ENCODE measurements at places on chromosomes 6 and 20.
A peak's percentile ranks its signal among the peaks of the same experiment; 100 is the strongest.

DNA sequence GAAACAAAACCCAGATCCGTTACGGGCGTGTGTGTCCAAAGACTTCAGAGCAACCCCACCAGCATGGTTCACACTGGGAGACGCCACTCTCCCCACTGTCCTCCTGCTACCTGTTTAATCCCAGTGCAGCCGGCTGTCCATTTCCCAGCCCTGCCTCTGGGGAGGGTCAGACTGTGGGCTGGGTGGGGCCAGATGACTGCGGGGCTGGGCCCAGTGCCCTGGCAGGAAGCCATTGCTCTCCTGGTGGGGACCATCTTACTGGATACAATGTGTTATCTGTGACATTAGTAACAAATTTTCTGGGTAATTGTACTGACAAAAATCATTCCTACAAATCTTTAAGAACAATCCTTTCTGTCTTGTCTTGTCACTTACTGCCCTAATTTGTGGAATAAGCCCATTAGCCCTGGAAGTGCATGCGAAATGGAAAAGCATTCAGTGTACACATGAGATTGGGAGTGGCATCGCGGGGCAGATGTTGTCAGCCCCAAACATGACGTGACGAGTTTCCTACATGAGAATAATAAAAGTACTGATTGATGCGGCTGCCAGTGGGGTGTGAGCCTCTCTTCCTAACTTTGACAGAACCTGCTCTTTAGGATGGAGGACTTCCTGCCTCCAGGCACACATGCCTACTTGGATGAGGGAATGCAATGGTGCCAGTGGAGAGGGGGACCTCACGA, 37.9 kb upstream of the PCMTD2 start:
- DNase-seq, result no peak

DNA sequence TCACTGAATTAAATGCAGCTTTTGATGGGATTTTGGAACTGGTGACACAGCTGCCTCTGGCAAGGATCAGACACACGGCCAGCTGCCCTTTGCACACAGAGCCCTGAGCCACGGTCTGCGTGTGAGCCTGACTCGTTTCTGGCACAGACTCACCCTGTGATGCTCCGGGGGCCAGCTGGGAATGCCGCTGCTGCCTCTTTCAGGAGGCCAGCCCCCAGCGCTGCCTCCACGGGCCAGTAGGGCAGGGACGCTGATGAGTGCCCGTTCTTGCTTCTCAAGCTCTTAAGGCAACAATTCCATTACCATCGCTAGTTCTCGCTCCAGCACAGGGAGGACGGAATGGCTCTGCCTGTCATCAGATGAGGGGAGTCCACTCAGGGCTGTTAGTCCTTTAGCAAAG, 61.6 kb downstream of the IRF4 start:
- no peak for DNase-seq

- no peak for DNase-seq
Measured at GRCh38 chr6:139920027-139920775, 545.8 kb upstream of the CITED2 start.

DNA sequence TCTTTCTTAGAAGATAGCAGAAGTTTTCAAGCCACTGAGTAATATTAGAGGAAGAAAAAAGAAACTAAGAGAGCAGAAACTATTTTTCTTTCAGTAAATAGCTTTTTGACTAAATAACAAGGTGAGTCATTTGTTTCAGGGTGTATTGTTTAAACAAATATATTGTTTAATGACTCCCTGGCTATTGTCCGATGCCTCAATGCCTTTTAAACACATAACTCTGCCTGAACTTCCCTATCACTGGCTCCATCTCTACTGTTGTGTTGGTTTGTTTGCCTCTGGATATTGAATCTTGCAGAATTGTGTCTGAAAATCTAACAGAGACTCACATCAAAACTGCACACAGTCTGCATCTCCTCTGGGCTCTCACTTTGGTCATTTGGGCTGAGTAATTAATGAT, 19.6 kb upstream of the CLIC5 start:
- DNase-seq, result no peak

DNA sequence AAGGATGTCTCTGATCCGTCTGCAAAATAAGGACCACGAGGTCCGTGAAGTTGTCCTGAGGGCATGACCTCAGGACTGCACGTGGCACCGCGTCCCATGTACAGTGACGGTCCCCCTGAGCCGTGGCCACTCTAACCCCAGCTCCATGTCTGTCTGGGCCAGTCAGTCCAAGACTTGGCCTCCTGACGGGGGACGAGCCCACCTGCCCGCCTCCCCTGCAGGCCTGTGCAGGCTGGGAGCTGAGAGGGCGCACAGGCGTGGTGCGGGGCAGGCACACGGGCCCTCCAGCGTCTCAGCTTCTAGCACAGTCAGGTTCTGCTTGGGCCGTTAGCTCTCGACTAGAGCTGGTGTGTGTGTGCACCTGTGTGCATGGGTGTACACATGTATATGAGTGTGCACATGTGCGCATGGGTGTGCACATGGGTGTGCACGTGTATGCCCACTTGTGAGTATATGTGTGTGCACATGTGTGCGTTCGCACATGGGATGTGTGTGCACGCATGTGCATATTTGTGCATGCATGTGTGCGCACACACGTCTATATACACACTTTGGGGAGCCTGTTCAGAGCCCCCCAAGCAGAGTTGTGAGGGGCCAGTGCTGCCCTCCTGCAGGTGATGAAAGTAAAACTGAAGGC, 307.0 kb downstream of the TAF4 start:
- no peak for DNase-seq

DNA sequence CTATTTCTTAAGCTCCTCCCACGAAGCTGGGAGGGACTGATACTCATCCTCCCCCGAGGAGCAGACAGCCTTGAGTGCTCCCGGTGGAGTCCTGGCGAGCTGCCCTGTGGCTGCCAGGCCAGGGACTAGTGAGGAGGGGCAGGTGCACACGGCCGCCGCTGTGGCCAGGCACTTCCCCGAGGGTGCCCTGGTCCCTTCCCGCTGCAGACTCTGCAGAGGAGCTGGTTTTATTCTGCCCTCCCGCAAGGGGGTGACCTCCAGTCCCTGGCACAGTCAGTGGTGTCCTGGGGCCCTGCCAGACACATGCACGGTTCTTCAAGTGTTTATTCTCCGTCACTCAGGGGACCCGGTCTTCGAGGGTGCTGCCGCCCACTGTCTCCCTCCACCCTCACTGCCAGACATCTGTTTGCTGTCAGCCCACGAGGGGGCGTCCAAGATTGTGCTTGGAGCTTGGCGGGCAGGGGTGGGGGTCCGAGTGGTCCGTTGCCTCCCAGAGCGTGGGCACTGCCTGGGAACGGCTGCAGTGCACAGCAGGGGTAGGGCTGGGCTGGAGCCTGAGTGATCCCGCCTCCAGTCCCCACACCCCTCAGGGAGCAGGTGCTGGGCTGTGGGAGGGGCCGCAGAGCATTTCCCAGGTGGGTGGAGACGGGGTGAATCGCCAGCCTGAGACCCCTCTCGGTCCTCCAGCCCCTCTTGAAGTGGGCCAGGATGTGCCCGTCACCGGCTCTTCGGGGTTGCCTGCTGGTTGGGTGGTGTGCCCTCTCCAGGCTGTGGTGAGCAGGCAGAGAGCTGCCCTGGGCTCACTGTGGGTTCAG, 3.1 kb upstream of the CABLES2 start:
- no peak for DNase-seq

GRCh38 chr6:48073976-48074767, 36.8 kb downstream of the PTCHD4 start:
- DNase-seq, result no peak

DNA sequence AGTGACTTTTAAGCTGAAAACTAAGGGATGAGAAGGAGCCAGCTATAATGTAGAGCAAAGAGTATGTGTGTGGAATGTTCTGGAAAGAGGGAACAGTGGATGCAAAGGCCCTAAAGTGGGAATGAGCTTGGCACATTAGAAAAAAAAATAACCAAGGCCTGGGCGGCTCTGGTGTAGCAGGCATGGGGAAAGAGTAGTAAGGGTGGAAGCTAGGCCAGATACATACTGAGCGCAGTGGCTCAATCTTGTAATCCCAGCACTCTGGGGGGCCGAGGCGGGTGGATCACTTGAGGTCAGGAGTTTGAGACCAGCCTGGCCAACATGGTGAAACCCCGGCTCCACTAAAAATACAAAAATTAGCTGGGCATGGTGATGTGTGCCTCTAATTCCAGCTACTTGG, 8.4 kb downstream of the GGT7 start:
- DNase-seq, result no peak

GRCh38 chr6:106966229-106966628, 8.3 kb downstream of the CD24 start:
- no peak for DNase-seq

GRCh38 chr6:63964366-63964765, 328.8 kb downstream of the PHF3 start:
- DNase-seq, result no peak

GRCh38 chr6:181049-181654, 111.1 kb upstream of the DUSP22 start:
- no peak for DNase-seq

GRCh38 chr6:140976806-140977205, 1155.9 kb upstream of the GJE1 start:
- DNase-seq, result no peak

GRCh38 chr6:105806486-105806920, 279.6 kb upstream of the PRDM1 start:
- DNase-seq, result no peak

GRCh38 chr20:24501764-24502556, 32.5 kb downstream of the SYNDIG1 start:
- no peak for DNase-seq

DNA sequence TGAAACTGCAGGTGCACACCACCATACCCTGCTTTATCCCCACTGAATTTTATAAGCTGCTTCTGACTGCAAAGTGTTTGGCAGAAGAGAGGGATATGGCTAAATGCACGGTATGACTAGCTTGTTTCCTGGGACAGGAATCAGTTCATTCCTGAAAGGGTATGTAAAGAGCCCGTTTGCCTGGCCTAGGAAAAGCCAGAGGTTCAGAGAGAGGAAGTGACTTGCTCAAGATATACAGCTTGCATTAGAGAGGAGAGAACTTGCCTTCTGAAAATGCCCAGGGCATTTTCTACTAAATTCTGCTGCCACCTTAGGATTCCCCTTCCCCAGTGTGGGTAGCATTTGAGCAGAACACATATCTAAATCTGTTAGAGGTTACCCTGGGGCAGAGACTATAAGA, 683 bp upstream of the GCNT2 start:
- DNase-seq, result no peak

DNA sequence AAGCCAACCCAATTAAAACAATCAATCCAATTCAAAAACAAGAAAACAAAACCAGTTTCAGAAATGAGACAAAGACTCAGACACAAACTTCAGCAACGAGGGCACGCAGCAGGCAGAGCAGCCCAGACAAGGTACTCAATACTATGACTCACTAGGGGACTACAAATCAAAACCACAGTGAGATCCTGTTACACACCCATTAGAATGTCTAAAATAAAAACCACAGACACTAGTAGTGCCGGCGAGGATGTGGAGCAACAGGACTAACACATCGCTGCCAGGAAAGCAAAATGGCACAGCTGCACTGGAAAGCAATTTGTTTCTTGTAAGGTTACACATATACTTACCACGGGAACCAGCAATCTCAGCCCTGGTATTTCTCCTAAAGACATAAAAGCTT, 28.4 kb upstream of the MAS1L start:
- no peak for DNase-seq

DNA sequence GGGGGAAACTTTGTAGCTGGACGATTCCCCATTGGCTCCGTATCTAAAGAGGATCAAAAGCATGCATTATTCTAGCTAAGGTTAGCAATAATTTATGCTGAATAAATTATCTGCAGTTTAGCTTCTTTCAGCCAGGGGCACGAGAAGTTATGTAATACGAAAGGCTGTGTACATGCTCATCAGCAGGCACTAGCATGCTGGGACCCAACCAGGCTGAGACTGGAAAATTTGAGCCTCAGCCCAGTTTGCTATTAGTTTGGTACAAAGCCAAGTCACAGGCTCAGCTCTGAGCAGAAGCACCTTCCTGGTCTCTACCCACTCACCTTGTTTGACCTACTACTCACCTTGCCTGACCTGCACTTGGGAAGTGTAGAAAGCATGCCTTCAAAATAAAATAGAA, 328.1 kb upstream of the ARID1B start:
- peak; percentile 15 for DNase-seq

- peak; percentile 5 for DNase-seq
Measured at GRCh38 chr20:17443131-17443858, 87.9 kb downstream of the BFSP1 start.

- DNase-seq, result no peak
Measured at GRCh38 chr6:160420969-160421556, 72.9 kb downstream of the SLC22A3 start.

Data from NCI-H2107 (cell line).